Fibroblast of mammary gland (primary cell): ENCODE measurements at places on chromosomes 12 and 14.

DNA sequence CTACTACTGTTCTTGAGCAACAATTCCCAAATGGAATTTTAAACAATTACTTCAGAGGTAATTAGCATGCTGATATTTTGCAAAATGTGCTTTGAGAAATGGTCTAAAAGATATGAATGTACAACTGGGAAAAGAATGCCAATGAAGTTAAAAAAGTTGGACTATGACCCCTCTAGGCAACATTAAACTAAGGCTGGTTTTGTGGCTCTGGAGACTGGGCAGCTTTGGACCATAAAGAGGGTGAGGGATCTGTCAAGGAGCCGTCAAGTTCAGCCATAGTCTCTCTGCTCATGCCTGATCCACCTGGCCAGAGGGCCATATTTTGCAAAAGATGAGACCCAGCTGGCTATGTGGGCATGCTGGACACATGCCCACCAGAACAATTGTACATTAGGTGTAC, 38.8 kb downstream of the CMAS start:
- DNase-seq, result no peak

DNA sequence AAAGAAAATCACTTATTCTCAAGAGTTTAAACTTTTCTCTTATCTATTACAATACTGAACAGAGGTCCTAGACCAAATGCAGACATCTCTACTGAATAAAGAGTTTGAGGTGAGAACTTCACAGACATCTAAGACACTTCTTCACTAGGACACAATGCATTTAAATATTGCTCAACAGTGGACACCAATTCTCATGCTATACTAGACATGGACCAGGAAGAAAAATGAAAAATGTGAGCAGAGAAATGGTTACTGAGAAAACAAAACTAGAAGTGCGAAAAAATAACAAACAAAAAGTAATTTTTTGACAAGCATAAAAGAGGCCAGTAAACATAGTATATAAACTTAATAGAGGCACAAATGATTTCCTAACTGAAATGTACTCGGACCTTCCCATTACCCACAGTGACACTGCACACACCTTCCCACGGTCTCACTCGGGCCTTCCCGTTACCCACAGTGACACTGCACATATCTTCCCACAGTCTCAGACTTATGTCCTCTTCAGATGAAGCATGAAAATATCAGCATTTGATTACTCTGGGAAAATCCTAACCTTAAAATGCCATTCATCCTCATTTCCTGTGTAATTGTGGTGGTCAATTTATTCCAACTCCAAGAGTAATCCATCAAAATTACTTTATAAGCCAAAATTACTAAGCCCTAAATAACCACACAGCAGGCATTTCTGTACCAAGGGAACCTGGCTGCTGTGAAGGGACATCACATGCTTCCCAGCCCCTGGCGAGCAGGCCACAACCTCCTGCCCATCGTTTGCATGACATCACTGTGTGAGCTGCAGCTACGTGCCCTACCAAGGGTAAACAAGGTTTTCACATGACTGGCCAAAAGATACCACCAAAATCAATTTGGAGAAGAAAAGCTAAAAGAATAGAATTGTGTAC, 6.4 kb downstream of the SLC15A4 start:
- DNase-seq, result peak; percentile 82

GRCh38 chr14:61468063-61468825, 146.9 kb downstream of the PRKCH start:
- no peak for DNase-seq

DNA sequence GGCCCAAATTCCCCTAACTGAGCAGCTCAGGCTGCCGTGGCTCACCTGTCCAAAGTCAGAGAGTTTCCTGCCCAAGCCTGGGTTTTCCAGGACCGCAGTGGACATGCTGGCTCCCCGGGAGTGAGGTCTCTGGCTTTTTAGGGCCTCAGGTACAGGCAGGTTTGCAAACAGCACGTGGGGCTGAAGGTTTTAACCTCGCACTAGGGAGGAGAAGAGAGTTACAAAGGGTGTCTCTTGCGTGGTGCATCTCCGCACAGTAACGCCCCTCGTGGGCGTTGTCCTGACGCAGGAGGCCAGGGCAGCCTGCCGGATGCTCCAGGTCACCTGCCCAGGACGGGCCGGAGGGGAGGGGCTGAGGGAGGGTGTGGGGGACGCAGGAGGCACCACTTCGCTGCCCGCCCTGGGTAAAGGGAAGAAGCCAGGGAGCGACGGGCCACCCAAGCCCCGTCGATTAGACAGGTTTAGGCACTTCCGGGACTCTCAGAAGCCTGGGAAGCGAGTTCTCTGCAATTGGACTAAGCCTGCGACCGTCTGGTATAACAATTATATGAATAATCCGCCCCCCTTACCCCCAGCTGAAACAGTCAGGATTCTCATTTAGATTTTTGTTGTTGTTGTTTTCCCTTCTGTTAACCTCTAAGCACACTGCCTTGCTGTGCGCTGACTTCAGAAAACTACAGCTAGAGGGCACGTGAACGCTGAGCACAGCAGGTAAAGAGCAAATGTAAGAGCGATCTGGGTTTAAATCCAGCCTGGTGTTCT, at the start of gene PAH:
PAH (minus strand) TSS at position 219 of the 762 bp plus-strand sequence; CDS start at position 105, 114 bp downstream.
- no peak for DNase-seq

GRCh38 chr12:115758183-115758582, 519.3 kb downstream of the MED13L start:
- DNase-seq, result no peak

DNA sequence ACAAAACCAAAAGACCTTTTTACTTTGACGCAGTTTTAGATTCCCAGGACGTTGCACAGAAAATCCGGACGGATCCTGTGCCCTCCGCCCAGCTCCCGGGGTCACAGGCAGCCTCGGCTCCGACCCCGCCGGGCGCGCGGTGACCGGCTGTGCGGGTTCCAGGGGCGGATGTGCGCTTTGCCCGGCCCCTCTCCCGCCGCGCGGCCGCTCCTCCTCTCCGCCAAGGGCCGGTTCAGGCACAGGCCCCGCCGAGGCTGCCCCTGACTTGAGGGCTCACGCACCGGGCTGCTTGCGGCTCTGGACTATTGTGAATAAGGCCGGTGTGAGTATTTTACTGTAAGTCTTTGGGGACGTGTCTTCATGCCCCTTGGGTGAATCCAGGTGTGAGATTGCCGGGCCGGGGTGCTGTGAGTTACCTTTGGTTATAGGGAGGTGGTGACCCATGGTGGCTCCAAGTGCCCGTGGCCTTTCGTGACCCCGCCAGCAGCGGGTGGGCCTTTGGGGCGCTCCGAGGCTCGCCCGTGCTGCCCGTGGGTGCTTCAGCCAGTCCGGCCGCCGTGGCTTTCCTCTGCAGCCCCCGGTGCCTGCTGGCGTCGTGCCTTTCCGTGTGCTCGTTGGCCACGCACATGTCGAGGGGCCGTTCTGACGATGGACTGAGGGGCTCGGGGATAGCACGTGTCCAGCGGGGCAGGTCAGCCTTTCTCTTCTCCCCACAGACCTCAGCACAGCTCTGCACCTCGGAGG, 45.9 kb downstream of the NOC4L start:
- DNase-seq, result no peak
